ENCODE measurements at places on chromosomes 7 and 10. TPM values are rescaled to one million over a fixed set of nuclear protein-coding genes. Genes with fewer than 3 reads are reported as not detected.

DNA sequence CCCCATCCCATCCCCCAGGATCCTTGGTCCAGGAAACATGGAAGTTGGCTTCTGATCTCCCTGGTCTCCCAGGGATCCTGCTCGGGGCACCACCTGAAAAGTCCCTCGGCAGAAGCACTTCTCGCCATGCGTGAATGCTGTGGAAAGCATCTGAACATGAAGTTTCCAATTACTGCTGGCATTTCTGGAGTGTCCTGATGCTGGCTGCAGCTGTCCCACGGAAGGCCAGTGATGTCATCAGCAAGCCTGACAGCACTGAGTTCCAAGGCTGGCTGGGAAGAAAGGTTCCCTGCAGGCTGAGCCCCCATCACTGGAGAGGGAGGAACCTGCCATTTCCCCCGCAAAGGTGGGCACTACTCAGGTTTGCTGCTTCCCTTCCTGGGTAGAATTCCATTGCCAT is 71.4 kb downstream of the KCNMA1 start:
- H3K27me3 ChIP-seq, result no peaks in the 10 kb centered on the region
- H3K4me1 ChIP-seq, result peaks cover 16% of the 10 kb centered on the region
- H3K27ac ChIP-seq, result no peak overlapping the region
- H3K36me3 ChIP-seq, result no peaks in the 10 kb centered on the region

DNA sequence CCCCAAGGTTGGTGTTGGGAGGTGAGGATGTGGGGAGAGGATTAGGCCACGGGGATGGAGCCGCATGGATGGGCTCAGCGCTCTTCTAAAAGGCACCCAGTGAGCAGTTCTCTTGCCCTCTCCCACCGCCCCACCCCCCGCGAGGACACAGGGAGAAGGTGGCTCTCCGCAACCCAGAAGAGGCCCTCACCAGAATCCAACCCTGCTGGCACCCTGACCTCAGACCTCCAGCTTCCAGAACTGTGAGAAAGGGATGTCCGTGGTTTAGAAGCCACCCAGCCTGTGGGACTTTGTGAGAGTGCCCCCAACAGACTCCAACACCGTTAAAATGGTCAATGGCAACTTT is 242.8 kb upstream of the PPP2R2D start:
- H3K36me3 ChIP-seq, result no peaks in the 10 kb centered on the region
- no peak for DNase-seq
- no peak overlapping the region for H3K27ac ChIP-seq
- no peaks in the 10 kb centered on the region for H3K27me3 ChIP-seq
- H3K4me3 ChIP-seq, result no peak overlapping the region

IDI2 gene
- not detected for polyA plus RNA-seq

DNA sequence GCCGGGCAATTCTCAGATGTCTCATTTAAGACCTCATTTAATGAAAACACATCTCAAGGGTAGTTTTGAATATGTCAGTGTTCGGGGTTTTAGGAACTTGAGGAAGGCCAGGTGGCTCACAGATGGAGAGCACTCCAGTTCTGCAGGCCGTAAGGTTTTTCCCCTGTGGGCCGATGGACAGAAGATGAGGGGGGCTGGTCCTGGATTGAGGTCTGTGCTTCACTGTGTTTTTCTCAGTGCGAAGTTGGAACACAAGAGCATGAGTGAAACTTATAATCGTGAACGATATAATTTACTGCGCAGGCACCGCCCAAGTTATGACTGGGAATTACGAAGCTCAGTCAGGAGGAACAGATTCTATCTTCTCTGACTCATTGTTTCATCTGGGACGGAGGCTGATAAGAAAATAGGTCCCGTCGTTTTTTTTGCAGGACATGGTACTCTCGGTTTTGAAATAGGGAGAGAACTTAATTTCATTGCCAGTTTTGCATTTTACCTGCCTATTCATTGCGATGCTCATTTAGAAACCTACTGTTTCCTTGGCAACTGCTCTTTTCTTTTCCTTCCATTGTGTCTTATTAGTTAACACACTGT is 591.0 kb upstream of the PFKP start:
- no peaks in the 10 kb centered on the region for H3K4me1 ChIP-seq
- H3K4me3 ChIP-seq, result no peak overlapping the region
- no peaks in the 10 kb centered on the region for H3K27me3 ChIP-seq

GRCh38 chr7:16999541-17000267 is 117.9 kb upstream of the AGR3 start:
- no peaks in the 10 kb centered on the region for H3K4me1 ChIP-seq
- no peaks in the 10 kb centered on the region for H3K36me3 ChIP-seq
- H3K27ac ChIP-seq, result no peak overlapping the region
- H3K27me3 ChIP-seq, result no peaks in the 10 kb centered on the region
- H3K4me3 ChIP-seq, result no peak overlapping the region
- DNase-seq, result no peak

DNA sequence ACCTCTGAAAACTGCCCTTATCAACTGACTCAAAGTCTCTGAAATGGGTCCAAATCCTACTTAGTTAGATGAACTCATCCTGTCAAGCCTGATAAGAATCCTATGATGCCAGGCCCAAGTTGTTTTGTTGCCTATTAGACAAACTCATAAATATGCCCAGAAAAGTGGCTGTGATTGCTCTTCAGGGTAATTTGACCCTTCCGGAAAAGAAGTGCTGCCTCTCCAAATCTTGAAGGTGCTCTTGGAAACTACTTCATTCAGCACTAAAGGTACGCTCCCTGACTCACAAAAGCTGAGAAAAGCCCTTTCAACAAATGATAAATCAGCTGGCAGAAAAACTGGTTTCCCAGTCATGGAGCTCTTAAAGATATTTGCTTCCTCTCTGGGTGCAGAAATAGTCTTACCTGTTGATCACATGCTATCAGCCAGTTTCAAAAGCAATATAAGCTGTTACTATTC is 6.7 kb downstream of the IFIT5 start:
- H3K4me1 ChIP-seq, result peaks cover 9% of the 10 kb centered on the region
- H3K36me3 ChIP-seq, result peaks cover 22% of the 10 kb centered on the region
- H3K27me3 ChIP-seq, result no peaks in the 10 kb centered on the region
- DNase-seq, result no peak
- H3K27ac ChIP-seq, result no peak overlapping the region

DNA sequence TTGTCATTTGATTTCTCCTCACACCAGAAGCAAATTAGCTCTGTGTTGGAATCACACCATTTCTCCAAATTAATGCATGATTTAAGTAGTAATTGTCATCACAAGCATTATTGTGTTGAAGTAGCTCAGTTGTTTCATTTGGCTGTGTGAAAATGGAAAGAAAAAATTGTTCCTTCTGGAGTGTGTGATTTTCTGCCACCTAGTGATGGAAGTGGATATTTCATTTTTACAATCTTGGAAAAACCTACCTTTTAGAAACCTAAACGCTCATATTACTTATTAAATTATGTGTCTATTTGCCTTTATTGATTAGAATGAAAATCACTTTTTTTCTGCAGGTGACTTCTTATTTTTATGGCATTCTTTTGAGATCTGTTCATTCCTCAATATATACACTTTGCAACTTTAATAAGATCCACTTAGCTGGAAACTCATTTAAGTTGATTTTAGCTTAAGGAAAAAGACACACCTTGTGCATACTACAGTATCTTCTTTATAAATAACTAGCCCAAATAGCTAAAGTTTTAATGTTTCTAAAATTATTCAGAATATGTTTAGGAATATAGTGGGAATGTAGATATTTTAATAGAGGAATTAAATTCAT is 50.0 kb downstream of the SRI start:
- H3K27ac ChIP-seq, result no peak overlapping the region
- H3K36me3 ChIP-seq, result no peaks in the 10 kb centered on the region
- H3K4me1 ChIP-seq, result no peaks in the 10 kb centered on the region
- peak; percentile 42 for DNase-seq
- no peaks in the 10 kb centered on the region for H3K27me3 ChIP-seq

- peaks cover 41% of the 10 kb centered on the region for H3K27me3 ChIP-seq
- H3K36me3 ChIP-seq, result no peaks in the 10 kb centered on the region
- peaks cover 6% of the 10 kb centered on the region for H3K4me1 ChIP-seq
Measured at GRCh38 chr10:49388161-49388560, 7.7 kb downstream of the DRGX start.

DNA sequence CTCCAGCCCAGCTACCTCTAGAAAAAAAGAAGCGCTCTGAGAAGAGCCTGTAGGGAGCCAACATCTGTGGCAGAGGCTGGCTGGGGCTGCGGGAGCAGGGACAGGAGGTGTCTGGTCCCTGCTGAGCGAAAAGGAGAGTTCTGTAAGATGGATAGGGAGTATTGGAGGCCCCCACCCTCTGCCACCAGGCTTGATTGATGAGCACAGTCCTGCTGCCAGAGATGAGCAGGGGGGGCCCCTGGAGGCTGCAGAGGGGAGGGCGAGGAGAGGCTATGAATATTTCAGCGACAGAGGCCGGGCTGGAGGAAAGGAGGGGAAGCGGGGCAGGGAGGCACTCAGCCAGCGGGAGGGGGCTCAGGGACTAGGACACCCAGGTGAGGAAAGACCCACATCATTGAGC is 44.5 kb upstream of the HSPB1 start:
- H3K27me3 ChIP-seq, result peaks cover 18% of the 10 kb centered on the region
- H3K36me3 ChIP-seq, result no peaks in the 10 kb centered on the region
- no peak overlapping the region for H3K4me3 ChIP-seq
- no peak for DNase-seq
- no peak overlapping the region for H3K27ac ChIP-seq
- H3K4me1 ChIP-seq, result no peaks in the 10 kb centered on the region

DNA sequence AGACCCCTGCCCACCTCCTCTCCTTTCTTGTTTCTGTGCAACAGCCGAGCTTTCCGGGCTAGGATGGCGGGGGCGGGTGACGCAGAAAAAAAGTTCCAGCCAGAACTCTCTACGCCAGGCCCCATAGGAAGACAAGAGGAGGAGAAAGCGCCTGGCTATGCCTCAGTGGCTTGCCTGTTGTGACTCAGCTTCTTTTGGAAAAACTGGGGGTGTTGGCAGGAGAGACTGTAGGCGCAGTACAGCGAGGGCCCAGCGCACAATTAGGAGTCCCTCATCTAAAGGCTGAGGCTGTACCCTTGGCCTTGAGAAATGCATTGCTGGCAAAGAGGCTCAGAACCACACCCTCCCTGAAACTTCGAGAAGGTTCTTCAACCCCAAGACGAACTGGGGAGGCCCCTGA is 28.0 kb upstream of the KPNA7 start:
- DNase-seq, result no peak
- H3K27ac ChIP-seq, result no peak overlapping the region
- H3K27me3 ChIP-seq, result no peaks in the 10 kb centered on the region
- H3K4me3 ChIP-seq, result no peak overlapping the region

TMEM72 gene
- polyA plus RNA-seq, result not detected

C10orf67 gene
- 0.76 TPM for polyA plus RNA-seq
